Central memory CD4-positive, alpha-beta T cell (primary cell): ENCODE measurements at places on chromosomes 4 and X.

- no peak for DNase-seq
Measured at GRCh38 chr4:41215969-41216293, 1.6 kb upstream of the APBB2 start.

DNA sequence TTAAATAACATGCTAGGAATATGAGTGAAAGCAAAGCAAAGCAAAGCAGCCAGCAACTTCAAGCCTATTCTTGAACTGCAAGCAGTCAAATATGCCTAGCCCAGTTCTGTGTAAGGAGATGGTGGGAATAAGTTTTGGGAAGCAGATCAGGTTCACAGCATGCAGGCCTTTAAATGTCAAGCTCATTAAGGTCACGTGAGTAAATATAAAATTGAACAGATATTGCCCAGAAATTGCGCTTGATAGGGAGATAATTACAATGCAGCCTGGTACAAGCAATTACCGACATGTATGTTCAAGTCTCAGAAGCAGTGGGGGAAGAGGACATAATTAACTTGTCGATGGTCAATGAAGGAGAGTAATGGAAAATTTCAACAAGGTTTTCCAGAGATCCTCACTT lies 6.0 kb downstream of the GNPDA2 start:
- DNase-seq = no peak

DNA sequence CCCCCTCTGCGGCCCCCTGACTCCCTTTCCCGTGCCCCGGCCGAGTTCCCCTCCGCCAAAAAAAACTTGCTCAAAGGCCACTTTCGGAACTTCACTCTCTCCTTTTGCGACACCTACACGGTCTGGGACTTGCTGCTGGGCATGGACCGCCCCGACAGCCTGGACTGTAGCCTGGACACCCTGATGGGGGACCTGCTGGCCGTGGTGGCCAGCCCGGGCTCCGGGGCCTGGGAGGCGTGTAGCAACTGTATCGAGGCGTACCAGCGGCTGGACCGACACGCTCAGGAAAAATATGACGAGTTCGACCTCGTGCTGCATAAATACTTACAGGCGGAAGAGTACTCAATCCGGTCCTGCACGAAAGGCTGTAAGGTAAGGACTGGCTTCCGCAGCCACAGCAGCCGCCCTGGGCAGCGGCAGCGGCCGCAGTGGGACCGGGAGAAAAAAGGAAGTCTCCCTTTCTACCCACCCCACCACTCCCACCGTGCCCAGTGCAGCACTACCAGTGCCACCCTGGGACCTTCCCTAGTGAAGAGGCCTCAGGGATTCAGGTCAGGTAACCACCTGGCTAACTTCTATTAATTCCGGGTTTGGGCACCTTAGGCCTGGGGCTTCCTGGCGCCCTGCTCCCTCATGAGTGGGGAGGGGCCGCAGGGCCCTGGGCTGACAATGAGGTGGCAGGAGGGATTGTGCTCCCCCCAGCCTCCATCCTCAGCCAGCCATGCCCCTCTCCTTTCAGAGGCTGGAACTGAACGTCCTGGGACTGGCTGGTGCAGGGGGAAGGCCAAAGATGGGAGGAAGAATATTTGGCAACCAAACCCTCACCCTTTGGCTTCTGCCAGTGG lies 1.9 kb downstream of the NALF2 start:
- DNase-seq = no peak

DNA sequence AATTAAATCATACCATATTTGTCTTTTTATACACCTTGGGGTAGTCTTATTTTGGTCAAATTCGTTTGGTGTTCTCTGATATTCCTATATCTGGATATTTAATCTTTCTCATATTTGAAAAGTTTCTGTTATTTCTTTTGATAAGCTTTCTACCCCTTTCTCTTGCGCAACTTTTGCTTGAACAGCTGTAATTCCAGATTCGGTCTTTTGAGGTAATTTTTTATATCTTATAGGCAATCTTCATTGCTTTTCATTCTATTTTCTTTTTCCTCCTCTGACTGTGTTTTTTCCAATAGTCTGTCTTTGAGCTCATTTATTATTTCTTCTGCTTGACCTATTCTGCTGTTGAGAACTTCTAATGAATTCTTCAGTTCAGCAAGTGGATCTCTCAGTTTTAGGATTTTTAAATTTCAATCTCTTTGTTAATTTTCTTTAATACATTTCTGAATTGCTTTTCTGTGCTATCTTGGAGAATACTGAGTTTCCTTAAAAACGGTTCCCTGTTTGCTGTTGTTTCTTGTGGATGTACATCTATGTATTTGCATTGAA lies 11.3 kb upstream of the MTHFD2L start:
- no peak for DNase-seq

GRCh38 chrX:20585782-20586181 lies 319.1 kb upstream of the RPS6KA3 start:
- no peak for DNase-seq

DNA sequence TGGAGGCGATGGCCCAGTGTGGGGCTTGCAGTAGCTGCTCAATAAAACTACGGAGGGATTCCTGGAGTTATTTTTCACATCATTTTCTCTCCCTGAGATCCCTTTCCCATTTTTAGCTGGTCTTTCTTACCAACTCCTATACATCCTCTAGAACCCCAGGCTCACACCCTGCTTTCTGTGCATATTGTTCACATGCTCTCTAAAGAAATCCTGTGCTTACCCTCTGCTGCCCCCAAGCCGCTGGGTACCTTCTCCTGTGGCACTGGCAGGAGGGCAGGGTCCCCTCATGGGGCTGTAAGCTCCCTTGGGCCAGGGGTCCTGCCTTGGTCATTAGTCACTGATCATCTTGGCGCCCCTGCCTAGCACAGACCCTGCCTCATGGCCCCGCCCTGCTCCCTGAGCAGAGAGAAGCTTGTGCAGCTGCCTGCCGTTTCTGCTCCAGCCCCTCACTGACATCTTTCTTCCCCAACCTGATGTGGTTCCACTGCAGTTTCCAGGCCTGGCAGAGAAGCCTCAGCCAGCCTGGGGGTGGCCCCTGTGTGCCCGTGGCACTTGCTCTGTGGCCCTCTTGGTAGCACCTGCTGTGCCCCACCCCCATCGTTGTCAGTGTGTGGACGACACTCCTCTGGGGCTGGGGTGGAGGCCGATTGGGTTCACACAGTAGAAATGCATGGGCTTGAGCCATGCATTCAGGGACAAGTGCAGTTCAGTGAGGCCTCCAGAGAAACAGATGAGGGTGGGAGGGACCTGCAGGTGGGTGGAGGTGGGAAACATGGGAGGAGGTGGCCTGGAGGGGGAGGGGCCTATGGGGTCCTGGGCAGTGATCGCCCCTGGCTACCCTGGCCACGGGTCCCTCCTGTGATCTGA lies 69.5 kb downstream of the WFS1 start:
- DNase-seq = no peak

GRCh38 chr4:1047976-1048772 lies 36.7 kb downstream of the FGFRL1 start:
- DNase-seq = no peak

DNA sequence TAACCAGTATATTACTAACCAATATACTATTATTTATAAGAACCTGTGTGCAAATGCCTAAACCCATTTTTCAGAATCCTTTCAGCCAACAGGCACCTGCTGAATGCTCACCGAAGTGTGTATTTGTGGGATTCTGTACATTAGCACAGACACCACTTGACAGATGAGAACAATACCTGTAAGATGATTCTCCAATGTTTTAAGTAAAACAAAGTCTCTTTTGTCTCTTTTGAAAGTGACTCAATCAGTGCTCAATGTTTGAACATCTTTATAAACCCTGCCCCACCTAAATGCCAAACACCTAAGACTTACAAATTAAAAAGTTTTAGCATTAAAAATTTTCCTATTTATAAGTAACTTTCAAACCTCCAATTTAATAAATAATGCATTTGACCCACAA lies 763 bp downstream of the ASB9 start:
- no peak for DNase-seq
